ENCODE measurements at places on chromosomes 1 and 21.
A peak's percentile ranks its signal among the peaks of the same experiment; 100 is the strongest.

DNA sequence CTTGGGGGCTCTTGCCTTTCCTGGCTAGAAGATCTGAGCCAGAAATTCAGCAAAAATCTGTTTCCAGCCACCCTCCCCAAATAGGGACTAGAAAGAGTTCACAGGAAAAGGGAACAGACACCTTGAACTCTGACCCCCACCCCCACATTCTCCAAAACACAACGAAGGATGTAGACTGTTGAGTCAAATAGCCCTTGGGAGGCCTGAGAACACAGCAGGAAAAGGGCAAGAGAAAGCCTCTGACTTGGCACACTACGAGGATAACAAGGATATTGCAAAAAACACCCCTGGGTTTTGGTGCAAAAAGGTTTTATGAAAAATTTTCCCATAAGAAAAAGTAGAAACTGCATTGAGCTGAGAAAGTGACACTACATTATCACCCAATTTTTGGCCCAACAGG lies 1.9 kb upstream of the YRDC start:
- no peak for DNase-seq

GRCh38 chr1:16215882-16216753 lies 3.7 kb upstream of the ARHGEF19 start:
- no peak for DNase-seq

DNA sequence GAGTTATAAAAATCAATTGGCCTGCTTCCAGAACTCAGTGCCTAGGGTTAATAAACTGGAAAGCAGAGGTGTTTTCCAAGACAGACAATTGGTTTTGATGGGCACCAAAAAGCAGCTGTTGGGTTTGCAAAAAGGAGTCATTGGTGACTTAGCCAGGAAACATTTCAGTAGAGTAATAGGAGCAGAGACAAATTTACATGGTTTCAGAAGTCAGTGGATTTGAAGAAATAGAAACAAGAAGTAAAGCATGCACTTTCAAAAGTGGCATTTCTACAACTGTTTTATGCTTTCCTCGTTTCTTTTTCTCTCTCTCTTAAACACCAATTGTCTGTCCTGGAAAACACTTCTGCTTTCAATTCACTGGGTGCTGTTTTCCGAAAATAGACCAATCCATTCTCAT lies 87.8 kb downstream of the GLUL start:
- no peak for DNase-seq

DNA sequence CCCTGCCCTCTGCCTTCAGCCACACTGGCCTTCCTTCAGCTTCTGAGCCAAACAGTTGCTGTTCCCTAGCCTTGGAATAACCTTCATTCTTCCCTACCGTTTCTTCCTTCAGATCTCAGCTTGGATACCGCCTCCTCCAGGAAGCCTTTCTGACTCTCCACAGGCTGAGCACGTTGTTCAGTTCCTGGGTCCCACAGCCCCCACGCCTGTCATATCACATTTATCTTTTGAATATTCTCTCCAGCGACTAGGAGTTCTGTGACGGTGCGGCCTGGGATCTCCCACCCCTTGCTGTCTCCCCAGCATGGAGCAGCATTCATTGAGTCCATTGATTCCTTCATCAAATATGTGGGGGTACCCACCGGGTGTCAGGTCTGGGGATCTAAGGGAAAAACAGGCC lies 39.2 kb downstream of the EPHA2 start:
- no peak for DNase-seq

DNA sequence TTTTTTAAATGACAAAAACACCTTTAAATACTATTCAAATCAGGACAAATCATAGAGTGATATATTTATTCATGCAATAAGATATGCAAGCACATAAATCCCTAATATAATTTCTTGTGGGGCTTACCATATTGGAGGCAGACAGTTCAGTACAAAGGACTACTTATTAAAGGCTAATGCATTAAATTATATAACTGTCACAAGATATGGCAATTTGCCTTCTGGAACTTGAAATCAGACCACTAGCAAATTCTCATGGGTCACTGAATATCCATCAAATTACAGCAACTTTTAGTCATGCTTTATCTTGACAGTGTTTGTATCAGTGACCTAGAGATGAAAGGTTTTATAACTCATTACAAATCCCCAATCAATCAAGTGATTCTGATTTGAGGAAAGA lies 54.1 kb upstream of the NCAM2 start:
- no peak for DNase-seq

- no peak for DNase-seq
Observed at GRCh38 chr1:38273196-38273804, 226.7 kb upstream of the POU3F1 start.

GRCh38 chr1:150221552-150221951 lies 14.4 kb downstream of the ANP32E start:
- no peak for DNase-seq

GRCh38 chr1:1997576-1997975 lies 6.0 kb downstream of the CFAP74 start:
- DNase-seq = no peak

DNA sequence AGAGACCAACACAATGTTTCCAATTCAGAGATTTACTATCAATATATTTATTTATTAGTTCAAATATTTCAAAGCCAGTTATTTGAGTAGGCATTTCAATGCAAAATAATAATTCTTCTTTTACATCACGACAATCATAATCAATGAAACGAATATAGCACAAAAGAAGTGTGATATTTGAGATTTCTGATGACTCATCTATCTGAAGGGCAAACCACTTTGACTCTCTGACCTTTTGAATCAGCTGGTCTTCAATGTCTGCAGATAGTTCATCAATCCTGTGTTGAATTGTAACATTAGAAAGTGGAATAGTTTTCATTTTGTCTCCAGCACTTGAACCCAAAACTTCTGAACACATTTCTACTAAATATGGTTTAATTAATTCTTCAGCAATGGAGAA lies 3.0 kb upstream of the TMEM35B start:
- no peak for DNase-seq

- DNase-seq = no peak
Observed at GRCh38 chr1:156423422-156424352, 54.7 kb downstream of the RHBG start.

GRCh38 chr21:39063517-39063916 lies 119.7 kb downstream of the PSMG1 start:
- no peak for DNase-seq

GRCh38 chr1:202126426-202126825 lies 3.7 kb downstream of the GPR37L1 start:
- DNase-seq = no peak

GRCh38 chr1:100076319-100076718 lies 56.4 kb downstream of the SASS6 start:
- DNase-seq = no peak

- DNase-seq = no peak
Observed at GRCh38 chr1:111672331-111672730, 52.7 kb downstream of the RAP1A start.

- no peak for DNase-seq
Observed at GRCh38 chr1:201062511-201063091, 39.1 kb upstream of the KIF21B start.

DNA sequence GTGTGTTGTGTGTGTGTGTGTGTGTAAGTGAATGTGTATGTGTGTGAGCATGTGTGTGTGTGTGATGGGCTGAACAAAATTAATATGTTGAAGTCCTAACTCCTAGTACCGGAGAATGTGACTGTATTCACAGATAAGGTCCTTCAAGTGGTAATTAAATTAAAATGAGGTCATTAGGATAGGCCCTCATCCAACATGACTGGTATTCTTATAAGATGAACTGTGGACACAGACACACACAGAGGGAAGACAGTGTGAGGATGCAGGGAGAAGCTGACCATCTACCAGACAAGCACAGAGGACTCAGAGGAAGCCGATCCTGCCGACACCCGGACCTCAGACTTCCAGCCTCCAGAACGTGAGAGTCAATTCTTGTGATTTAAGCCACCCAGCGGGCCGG lies 91.2 kb upstream of the PGBD5 start:
- DNase-seq = no peak

- DNase-seq = no peak
Observed at GRCh38 chr1:50421366-50421748, 1.9 kb downstream of the DMRTA2 start.

DNA sequence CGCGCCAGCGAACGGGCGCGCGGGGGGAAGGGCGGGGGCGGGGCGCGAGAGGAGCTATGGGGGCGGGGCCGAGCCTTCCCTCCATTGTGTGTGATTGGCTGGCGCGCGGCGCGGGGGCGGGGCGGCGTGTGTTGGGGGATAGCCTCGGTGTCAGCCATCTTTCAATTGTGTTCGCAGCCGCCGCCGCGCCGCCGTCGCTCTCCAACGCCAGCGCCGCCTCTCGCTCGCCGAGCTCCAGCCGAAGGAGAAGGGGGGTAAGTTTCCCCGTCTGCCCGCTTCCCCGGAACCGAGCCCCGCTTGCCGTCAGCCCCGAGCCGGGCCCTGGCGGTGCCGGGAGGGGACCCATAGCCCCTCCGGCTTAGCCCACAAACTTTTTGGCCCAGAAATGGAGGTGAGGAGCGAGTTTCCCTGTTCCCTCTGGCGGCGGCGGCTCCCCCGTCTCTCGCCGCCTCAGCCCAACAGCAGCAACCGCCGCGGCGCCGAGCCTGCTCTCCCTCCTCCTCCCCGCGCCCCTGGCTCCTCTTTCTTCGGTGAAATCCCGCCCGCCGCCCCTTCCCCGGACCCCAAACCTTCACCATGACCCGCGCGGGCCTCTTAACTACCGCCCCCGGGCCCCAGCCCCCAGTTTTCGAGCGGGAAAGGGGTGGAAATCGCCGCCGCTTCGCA lies at the start of gene H3-3A:
Gene H3-3A (plus strand): TSS at position 159 of the 666 bp plus-strand sequence. CDS start 1,636 bp downstream, outside the sequence.
- DNase-seq = peak; percentile 91

DNA sequence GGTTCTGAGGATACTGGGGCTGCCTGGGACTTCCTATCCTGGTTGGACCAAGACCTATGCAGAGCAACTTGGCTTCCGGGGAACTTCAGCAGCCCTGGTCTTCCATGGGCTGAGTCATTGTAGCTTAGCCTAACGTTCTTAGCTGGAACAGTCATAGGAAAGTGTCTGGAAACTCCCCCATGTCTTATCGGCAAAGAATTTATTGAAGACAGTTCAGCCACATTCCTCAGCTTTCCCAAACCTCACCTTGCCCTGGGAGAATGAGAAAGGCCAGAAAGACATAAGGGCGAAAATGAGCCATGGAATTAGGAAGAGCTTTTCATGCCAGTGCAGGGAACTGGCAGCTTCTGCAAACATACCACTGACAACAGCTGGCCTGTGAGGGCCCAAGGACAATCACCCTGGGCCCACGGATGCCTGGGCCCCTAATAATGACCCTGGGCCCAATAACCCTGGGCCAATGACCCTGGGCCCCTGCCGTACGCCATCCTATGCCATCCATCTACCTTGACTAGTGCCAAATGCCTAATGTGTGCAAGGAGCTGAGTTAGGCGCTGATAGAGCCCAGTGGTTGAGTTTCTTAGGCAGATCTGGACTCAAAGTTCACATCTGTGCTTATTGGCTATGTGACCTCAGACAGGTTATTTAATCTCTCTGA lies 114.4 kb upstream of the GADD45A start:
- peak; percentile 63 for DNase-seq

- DNase-seq = peak; percentile 74
Observed at GRCh38 chr1:186828611-186829454, at the start of gene PLA2G4A. TSS of gene PLA2G4A (plus strand) at chr1:186828949. CDS start at chr1:186854355, 25,406 bp downstream.

DNA sequence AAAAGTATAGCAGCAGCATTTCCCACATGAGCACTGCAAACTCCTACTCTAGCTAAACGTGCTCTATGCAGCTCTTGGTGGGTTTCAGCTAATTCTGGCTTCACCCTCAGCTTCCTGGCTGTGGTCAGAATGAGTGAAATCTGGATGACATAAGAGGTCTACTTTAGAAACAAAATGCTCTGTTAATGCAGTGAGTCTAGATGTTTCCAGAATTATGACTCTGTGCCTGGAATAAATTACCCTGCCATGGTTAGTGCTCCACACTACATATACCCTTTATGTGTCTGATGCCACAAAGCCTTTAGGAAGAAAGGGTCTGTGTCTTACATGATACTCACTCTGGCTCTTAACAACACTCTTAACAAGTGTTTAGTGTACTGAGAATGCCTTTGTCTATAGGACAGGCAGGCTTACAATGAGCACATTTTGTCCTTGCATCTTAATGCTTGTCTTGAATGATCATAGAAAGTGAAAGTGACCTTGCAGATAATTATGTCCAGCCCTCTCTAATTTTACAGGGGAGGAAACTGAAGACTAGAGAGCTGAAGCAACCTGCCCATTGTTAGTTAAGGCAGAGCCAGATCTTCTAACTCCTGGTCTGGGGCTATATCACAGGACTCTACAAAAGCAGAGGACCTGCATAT lies 9.2 kb downstream of the S100A10 start:
- DNase-seq = no peak

DNA sequence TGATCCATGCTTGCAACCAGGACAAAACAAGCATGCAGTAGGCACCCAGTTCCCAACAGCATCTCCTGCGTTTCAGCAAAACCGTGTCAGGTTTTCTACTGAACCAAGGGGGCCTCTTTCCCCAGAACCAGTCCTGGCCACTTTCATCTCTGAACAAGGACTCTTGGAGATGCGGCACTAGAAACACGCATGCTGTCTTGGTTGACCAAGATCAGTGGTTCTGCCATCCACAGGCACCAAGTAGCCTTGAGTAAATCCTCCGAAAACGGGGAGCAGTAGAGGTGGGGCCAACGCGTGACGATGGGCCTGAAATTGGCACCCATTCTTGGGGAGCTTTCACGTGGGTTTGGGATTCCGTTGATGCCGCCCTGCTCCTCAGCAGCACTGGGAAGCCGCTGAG lies 62.5 kb upstream of the AJAP1 start:
- DNase-seq = no peak

DNA sequence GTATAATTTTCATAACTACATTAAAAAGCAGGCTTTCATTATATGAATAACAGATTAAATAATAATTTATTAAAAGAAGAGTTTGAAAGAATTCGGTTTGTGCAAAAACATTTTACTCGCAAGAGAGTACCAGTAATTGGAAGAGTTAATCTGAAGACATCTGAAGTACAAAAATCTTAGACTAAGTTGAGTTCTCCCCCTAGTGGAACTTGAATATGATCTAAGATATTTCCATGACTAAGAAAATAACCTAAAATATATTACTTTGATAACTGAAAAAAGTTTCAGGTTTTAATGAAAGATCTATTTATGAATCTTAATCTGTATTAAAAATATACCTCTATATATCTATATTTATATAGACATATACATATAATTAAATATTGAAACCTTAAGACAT lies 112.5 kb upstream of the GFI1 start:
- peak; percentile 5 for DNase-seq

DNA sequence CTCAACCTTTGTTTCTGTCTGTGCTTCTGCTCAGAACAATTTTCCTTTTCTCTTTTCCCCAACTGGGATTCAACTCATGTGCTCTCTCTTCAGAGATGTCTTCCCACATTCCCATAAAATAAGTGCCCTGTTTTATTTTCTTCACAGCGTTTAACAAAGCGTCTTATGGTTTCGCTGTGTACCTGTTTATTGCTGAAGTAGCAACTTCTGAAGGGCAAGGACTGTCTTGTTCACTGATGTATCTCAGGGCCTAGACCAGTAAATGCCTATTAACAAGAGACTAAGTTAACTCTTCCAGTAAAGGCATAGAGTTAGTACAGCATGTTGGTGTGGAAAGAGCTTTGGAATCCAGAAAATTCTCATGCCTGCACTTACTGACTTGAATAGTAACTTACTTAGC lies 42.9 kb upstream of the MPZL1 start:
- DNase-seq = no peak

GRCh38 chr1:33682371-33682770 lies 181.5 kb upstream of the HMGB4 start:
- DNase-seq = no peak
